ENCODE measurements at places on chromosomes 7 and 10.

DNA sequence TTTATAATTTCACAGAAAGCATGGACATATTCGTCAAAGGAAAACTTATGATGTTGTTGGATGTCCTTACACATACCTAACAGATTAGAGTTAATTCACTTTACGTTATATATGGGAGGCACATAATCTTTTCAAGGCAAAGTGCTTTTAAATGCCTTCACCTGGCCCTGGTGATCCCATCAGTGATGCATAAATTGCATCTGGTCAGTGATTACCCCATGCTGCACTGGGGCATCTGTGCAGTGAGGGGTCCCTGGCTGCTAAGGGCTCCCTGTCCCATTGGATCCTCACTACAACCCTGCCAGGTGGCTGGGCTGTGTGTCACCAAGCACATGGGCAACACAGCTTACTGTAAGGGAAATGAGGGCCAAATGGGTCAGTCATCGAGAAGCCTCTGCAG, 441.1 kb downstream of the RPS24 start:
- no peak for DNase-seq

- no peak for DNase-seq
Observed at GRCh38 chr7:36070230-36070629, 82.8 kb upstream of the EEPD1 start.

GRCh38 chr7:94912085-94912484, 4.7 kb downstream of the PPP1R9A start:
- DNase-seq = no peak

DNA sequence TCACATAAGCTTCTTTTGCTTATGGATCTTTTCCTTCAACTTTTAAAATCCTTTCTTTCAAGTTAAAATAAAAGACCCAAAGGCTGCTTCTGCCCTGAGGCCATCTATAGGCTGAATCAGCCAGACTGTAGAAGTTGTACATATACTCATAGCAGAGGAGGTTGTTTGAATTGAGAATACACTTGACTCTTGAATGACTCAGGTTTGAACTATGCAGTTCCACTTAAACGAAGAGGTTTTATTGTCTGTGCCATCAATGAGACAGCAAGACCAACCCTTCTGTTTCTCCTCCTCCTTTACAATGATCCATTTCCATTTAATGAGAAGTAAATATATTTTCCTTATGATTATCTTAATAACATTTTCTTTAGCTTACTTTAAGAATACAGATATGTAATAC, 5.8 kb downstream of the ZNF365 start:
- DNase-seq = no peak

GRCh38 chr10:76885816-76886215, 751.8 kb downstream of the KCNMA1 start:
- DNase-seq = no peak

DNA sequence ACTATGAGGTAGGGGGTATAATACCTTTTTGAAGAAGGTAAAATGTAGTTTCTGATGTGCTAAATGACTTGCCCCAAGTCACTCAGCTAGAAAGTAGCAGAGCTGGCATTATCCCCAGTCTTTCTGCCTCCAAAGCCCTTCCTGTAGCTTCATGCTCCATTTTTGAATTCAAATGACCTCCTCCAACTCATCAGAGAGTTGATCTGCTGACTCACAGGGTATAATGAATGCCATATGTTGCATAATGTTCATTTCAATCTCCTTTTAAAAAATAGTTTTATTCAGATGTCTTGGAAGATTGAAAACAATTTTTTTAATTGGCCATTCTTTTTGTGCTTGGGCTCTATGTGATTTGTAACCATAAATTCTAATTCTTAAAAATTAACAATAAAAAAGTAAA, 272.8 kb upstream of the IMMP2L start:
- no peak for DNase-seq

- DNase-seq = no peak
Observed at GRCh38 chr10:3734111-3734510, 50.9 kb downstream of the KLF6 start.

GRCh38 chr10:96972264-96972663, 140.2 kb downstream of the LCOR start:
- DNase-seq = no peak

DNA sequence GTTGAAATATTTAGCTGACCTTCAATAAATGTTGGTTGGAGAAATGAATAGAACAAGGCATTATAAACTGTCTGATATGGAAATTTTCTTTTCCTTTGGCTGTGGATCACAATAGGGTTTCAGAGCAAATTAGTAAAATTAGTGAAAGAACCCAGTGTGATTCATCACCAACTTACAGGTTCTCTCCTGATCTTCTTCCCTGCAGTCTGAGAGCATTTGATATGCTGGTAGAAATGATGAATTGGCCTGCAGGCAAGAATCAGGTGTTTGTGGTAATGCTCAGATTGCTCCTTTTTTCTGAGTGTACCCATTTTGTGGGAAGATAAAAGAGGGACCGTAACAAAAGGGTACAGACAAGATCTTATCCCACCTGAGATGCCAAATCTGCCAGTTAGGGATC, 51.9 kb downstream of the BTAF1 start:
- no peak for DNase-seq

DNA sequence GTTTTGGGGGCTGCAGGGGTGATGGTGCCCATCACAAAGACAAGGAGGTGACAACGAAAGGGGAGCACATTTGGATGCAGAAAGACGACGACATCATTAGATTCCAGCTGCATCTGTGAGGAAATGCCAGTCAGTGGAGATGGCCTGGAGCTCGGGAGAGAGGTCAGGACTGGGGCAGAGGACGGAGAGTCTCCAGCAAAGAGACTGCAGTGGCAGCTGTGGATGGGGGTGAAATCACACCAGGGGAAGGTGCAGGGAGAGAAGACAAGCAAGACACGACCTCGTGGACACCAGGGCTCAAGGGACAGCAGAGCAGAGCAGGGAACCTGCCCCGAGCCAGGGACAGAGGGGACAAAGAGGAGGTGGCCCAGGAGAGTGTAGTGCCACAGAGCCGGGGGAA, 203.4 kb downstream of the PRPF18 start:
- DNase-seq = no peak

DNA sequence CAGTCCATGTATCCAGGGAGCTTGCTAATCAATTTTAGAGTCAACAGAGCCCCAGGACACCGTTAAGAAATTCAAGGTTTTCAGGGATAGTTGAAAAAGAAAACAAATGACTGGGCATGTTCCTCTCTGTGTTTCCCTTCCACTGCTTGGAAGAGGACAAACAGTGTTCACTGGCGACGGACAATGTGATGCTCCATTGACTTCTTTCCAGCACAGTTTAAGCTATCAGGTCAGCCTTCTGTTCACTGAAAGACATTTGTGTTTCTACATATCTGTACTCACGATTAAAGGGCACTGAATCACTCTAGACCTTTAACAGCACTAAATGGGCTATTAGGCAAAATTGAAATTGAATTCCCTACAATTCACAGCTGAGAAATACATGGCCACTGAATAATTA, 123.6 kb downstream of the RNLS start:
- no peak for DNase-seq

- DNase-seq = no peak
Observed at GRCh38 chr10:119135513-119135881, 30.0 kb downstream of the SFXN4 start.

- DNase-seq = peak; percentile 61
Observed at GRCh38 chr7:157926521-157927150, 589.8 kb downstream of the DNAJB6 start.

DNA sequence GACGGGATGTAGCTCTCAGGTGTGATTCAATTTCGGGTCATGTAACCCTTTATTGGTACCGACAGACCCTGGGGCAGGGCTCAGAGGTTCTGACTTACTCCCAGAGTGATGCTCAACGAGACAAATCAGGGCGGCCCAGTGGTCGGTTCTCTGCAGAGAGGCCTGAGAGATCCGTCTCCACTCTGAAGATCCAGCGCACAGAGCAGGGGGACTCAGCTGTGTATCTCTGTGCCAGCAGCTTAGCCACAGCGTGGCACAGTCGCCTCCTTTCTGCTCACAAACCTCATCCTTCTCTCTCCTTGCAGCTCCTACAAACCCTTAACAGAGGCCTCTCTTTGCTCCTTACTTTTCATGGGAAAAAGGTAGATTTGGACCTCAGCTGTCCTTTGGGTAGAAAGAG, 197.5 kb upstream of the PRSS58 start:
- DNase-seq = peak; percentile 81

GRCh38 chr7:43624156-43624555, 41.2 kb downstream of the STK17A start:
- no peak for DNase-seq

GRCh38 chr7:46146454-46147255, 225.6 kb upstream of the IGFBP3 start:
- no peak for DNase-seq

DNA sequence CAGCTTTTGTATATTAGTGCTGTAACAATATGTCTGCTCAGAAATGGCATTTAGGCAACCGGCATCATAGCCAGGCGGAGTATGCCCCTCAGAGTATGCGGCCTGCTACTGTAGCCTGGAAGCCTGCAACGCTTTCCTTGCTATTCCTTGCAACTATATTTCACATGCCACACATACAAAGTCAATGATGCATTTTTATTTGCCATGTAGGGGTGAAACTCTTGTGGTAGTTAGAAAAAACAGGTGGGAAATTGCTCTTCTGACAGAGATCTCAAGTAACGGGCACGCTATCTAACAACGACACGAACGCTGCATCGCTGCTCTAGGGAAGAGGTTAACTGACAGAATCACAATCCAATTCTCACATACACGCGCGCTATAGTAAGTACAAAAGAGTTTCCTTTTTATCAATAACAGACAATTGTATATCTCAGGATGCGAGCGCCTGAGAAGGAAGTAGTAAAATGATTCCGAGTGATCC, 5.9 kb downstream of the EBF3 start:
- no peak for DNase-seq

DNA sequence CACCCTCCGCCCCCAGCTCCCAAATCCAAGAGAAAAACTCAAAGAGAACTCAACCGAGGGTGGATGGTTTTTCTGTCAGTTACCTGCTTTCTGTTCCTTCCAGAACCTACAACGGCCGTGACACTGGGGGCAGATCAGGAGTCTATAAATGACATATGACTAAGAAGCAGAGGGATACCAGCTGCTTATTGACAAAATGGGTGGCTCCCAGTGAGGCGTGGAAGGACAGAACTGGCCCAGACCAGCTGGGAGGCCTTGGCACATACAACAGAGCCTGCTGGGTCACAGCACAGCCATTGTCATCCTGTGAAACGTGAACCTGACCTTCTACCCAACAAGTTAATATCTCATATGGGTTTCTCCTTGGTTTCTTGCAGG, 84.3 kb upstream of the ADRB1 start:
- DNase-seq = no peak

DNA sequence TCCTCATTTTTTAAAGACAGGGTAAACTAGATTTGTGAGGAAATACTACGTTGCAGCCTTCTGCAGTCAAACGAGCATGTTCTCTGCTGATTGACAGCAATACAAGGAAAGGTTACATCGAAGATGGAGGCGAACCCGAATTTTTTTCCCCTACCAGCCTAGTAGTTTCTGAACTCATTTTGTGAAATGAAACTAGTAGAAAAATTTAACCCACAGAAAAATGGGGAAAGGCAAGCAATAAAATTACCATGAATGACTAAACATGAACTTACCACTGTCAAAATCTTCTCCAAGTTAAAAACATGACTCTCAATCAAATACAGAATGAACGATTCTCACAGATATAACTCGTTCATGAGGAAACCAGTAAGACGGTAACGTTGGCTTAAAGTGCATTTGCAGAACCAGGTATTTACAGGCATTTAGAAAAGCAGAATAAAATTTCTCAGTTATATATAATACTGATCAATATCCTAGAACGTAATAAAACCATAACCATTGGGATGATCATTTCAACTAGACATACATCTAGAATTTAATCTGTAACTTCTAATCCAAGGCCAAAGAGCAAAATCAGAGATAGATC, 73.9 kb downstream of the CELF2 start:
- no peak for DNase-seq

All from chondrocyte (in vitro differentiated cells).